ENCODE measurements at places on chromosomes 3 and 15.

DNA sequence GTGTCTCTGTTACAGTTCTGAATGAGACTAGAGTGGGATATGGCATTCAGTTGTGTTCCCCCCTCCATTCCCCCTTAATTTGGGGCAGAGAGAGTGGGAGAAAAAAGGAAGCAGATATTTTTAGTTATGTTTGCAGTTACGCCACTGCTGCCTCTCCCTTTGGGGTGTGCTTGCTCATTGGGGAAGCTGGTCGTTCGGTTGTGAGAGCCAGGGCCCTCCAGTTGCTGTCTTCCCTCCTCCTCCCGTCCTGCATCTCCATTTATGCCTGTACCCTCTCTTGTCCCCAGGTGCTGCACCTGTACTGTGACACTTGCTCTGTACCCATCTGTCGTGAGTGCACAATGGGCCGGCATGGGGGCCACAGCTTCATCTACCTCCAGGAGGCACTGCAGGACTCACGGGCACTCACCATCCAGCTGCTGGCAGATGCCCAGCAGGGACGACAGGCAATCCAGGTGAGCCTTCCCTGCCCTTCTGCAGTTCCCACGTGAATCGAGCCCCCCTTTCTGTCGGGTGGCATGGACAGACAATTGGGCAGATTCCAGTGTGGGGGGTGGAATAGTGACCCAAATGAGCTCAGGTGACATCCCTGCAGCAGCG lies 55.8 kb downstream of the TRIM71 start:
- no peak for DNase-seq
- H3K4me3 ChIP-seq: no peak overlapping the region
- no peak overlapping the region for H3K27ac ChIP-seq
- no peaks in the 10 kb centered on the region for H3K36me3 ChIP-seq
- no peaks in the 10 kb centered on the region for H3K4me1 ChIP-seq
- H3K27me3 ChIP-seq: peaks cover 8% of the 10 kb centered on the region

DNA sequence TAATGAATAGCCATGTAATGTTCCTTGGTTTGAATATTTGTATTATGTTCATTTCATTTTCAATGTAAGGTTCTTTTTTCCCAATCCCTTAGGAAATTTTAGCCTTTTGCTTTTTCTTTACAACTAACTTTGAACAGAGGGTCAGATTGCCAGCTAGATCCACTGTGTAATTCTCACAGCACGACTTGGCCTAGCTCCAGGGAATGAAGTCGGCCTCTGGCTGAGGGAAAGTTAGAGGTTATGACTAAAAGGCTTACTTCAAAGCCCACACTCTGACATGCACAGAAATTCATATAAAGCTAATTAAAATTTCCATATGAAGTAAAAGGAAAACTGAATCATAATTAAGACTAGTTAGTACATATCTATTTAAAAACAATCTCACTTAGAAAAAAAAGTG lies 38.7 kb downstream of the ROBO1 start:
- DNase-seq: no peak
- H3K27ac ChIP-seq: no peak overlapping the region
- no peaks in the 10 kb centered on the region for H3K4me1 ChIP-seq
- H3K27me3 ChIP-seq: no peaks in the 10 kb centered on the region
- no peak overlapping the region for H3K4me3 ChIP-seq
- H3K36me3 ChIP-seq: no peaks in the 10 kb centered on the region

GRCh38 chr3:39322936-39323335 lies 6.6 kb upstream of the CCR8 start:
- H3K36me3 ChIP-seq: no peaks in the 10 kb centered on the region
- DNase-seq: no peak
- H3K4me3 ChIP-seq: no peak overlapping the region
- H3K27me3 ChIP-seq: no peaks in the 10 kb centered on the region

- peaks cover 12% of the 10 kb centered on the region for H3K27me3 ChIP-seq
- no peak overlapping the region for H3K4me3 ChIP-seq
- no peaks in the 10 kb centered on the region for H3K4me1 ChIP-seq
- H3K27ac ChIP-seq: no peak overlapping the region
Observed at GRCh38 chr3:128945878-128946175, 48.0 kb downstream of the CFAP92 start.

DNA sequence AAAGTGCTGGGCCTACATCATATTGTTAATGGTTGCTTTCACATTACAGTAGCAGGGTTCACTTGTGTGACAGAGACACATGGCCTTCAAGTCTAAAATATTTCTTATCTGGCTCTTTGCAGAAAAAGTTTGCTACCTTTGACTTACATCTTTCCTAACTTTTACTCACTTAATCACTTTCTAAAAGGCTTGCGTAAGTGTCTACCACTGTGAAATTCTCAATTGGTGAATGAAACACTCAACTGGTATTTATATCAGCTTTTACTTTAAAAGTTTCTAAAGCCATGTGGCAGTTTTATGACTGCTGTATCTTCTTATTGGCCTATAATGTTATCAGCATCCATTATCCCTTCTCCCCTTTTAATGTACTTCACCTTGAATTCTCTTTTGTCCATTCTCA lies 554.5 kb downstream of the ZIC1 start:
- no peak overlapping the region for H3K27ac ChIP-seq
- DNase-seq: no peak
- H3K36me3 ChIP-seq: no peaks in the 10 kb centered on the region
- no peak overlapping the region for H3K4me3 ChIP-seq
- no peaks in the 10 kb centered on the region for H3K27me3 ChIP-seq

GRCh38 chr3:140018556-140018955 lies 83.6 kb downstream of the CLSTN2 start:
- no peaks in the 10 kb centered on the region for H3K4me1 ChIP-seq
- H3K27ac ChIP-seq: no peak overlapping the region
- DNase-seq: no peak
- H3K4me3 ChIP-seq: no peak overlapping the region
- H3K36me3 ChIP-seq: no peaks in the 10 kb centered on the region
- H3K27me3 ChIP-seq: peaks cover 4% of the 10 kb centered on the region

- H3K27me3 ChIP-seq: no peaks in the 10 kb centered on the region
- peaks cover 62% of the 10 kb centered on the region for H3K36me3 ChIP-seq
- H3K4me1 ChIP-seq: peaks cover 56% of the 10 kb centered on the region
Observed at GRCh38 chr3:51392355-51393133, 1.5 kb downstream of the RBM15B start.

- H3K4me3 ChIP-seq: peak overlapping the region; percentile 90
- H3K27ac ChIP-seq: peak overlapping the region; percentile 79
- peaks cover 4% of the 10 kb centered on the region for H3K27me3 ChIP-seq
- DNase-seq: no peak
Observed at GRCh38 chr3:13479332-13479581, 849 bp upstream of the HDAC11 start.

- H3K27me3 ChIP-seq: no peaks in the 10 kb centered on the region
- no peaks in the 10 kb centered on the region for H3K36me3 ChIP-seq
- no peak overlapping the region for H3K4me3 ChIP-seq
Observed at GRCh38 chr15:27686369-27686768, 412.7 kb downstream of the OCA2 start.
